ENCODE measurements at places on chromosomes 7 and 10. TPM values are rescaled to one million over a fixed set of nuclear protein-coding genes. Genes with fewer than 3 reads are reported as not detected.

The PARG gene
- total RNA-seq, result 30.4 TPM

The OR9A2 gene
- total RNA-seq, result not detected

The FAM221A gene
- 2.2 TPM for total RNA-seq

The CFAP70 gene
- total RNA-seq, result 2.9 TPM

The CALHM3 gene
- 0.49 TPM for total RNA-seq

The AZGP1 gene
- total RNA-seq, result 1.1 TPM

The NRG3 gene
- not detected for total RNA-seq

The PIP4K2A gene
- total RNA-seq, result 41.9 TPM

The RAB19 gene
- total RNA-seq, result 2.6 TPM

The GDF2 gene
- not detected for total RNA-seq

The DNAJC30 gene
- total RNA-seq, result 8.5 TPM

The GAD2 gene
- not detected for total RNA-seq

- no peak overlapping the region for H3K27ac ChIP-seq
- H3K4me1 ChIP-seq, result no peaks in the 10 kb centered on the region
- H3K36me3 ChIP-seq, result no peaks in the 10 kb centered on the region
Measured at GRCh38 chr10:127325506-127325905, 129.1 kb upstream of the INSYN2A start.

- H3K36me3 ChIP-seq, result no peaks in the 10 kb centered on the region
- H3K27me3 ChIP-seq, result no peaks in the 10 kb centered on the region
- no peak for DNase-seq
- no peaks in the 10 kb centered on the region for H3K4me1 ChIP-seq
- H3K4me3 ChIP-seq, result no peak overlapping the region
Measured at GRCh38 chr7:20650782-20651181, 35.3 kb downstream of the ABCB5 start.

DNA sequence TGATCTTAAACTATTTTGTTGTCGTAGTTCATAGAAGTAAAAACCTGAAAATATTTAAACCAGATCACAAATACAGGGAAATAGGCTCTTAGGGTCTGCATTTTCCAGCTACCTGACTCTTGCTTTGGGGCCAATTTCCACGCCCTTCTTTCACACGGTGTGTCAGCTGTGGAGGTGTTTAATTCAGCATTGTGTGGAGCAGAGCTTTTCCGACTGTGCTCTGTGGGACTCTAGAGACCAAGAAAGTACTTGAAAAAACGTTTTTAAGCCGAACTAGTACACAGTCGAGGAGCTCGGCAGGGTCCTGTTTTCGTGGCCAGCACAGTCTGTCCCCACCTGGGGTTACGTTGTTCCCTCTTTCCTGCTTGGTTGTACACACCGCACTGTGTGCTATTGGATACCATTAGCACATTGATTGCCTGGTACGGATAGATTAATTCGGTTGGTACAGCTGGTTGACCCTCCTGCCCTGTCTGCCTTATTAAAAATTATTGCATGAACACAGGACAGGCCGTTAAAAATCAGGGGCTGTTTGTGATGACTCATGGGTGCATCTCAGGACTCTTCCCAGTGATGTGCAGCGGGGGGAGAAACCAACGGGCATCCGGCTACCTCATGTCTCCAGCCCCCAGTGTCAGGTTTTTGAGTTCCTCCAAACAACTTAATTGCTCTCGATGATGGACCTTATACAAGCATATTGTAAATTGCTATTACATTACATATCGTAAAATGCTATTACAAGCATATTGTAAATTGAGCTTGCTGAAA is 80.7 kb upstream of the BTBD16 start:
- H3K4me3 ChIP-seq, result no peak overlapping the region
- no peak for DNase-seq
- no peaks in the 10 kb centered on the region for H3K27me3 ChIP-seq
- H3K4me1 ChIP-seq, result no peaks in the 10 kb centered on the region

DNA sequence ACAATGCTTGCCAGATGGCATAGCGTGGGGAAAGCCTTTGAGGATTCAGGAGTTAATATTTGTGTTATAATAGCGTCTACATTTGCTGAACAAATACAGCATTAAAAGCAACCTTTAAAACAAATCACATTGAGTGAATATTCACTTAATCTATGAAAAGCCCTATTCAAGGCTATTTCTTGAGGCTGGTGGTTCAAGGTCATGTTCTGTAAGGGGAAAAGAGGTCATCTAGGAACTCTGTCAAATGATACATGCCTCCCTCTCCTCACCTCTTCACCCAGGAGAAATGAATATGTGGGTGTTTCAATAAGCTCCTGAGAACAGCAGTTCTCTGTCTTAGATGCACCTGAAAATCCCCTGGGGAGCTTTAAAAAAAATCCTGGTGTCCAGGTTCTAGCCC is 303.0 kb downstream of the ELMO1 start:
- DNase-seq, result no peak
- no peaks in the 10 kb centered on the region for H3K27me3 ChIP-seq
- no peak overlapping the region for H3K4me3 ChIP-seq
- H3K36me3 ChIP-seq, result no peaks in the 10 kb centered on the region
- H3K4me1 ChIP-seq, result no peaks in the 10 kb centered on the region

DNA sequence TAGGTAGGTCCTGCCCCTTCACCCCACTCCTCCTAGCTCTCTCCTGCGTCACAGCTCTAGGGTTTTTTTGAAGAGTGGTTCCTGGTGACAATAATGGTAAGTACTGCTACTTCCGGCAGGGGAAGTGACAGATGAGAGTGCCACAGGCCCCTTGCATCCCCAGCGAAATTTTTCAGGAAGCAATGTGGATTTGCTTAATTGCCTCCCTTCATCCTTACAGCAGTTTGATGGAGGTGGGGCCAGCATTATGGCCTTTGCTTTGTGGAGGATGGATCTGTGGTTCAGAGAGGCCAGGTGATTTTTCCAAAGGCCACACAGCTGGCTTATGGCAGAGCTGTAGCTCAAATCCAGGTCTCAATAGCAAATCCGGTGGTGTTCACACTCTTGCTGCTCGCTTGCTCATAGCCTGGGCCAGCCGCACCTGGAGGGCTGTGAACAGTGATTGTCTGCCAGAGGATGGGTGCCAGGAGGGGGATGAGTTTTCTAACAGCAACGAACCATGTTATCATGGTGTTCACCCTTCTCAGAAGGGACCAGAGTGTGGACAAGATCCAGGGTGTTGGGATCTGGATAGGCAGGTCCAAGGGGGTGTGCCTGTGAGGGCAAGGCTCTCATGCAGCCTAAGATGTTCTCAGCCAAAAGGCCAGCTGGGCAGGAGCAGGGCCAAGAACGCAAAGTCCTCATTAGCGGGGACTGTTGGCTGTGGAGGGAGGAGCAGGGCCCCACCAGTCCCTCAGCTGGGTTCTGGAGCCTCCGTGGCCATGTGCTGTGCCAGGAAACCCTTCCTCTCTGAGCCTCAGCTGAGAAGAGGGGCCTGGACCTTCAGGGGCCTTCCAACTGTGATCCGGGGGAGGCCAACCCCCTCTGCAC is 89.0 kb downstream of the EMX2 start:
- H3K4me3 ChIP-seq, result no peak overlapping the region
- DNase-seq, result no peak
- no peak overlapping the region for H3K27ac ChIP-seq

- H3K4me1 ChIP-seq, result no peaks in the 10 kb centered on the region
- no peak for DNase-seq
- no peak overlapping the region for H3K4me3 ChIP-seq
- no peaks in the 10 kb centered on the region for H3K36me3 ChIP-seq
- no peaks in the 10 kb centered on the region for H3K27me3 ChIP-seq
Measured at GRCh38 chr10:119441921-119442757, 100.4 kb downstream of the RGS10 start.

DNA sequence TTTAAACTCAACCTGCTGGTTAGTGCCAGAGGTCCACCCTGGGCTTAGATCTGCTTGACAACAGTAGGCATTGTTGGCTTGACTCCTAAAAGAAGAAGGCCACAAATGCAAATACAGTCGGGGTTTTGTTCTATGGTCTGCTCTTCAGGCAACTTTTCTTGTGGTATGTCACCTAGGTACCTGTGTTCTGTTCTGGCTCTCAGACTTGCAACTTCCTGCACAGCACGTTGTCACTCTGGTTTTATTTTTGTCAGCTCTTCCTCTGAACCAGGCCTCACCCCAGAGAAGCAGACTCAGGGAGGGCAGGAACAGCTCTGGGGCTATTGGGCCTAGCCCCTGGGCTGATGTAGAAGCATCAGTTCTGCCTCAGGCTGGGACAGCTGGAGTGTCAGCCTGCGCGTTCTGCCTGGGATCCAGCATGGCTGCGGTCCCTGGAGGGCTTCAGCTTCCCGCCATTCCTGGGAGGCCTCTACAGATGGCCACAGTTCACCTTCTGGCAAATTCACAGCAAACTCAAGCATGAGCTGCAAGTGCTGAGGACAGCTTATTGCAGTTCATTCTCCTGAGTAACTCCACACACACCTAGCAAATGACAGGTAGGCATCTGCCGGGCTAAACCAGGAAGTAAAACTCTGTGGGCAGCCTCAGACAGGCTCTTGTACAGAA is 11.0 kb upstream of the PDCD4 start:
- H3K4me1 ChIP-seq, result peaks cover 7% of the 10 kb centered on the region
- H3K27me3 ChIP-seq, result no peaks in the 10 kb centered on the region
- DNase-seq, result no peak

GRCh38 chr7:44748948-44749731 is 493 bp downstream of the ZMIZ2 start:
- no peak for DNase-seq
- H3K4me1 ChIP-seq, result peaks cover 18% of the 10 kb centered on the region
- H3K27me3 ChIP-seq, result no peaks in the 10 kb centered on the region

- H3K4me1 ChIP-seq, result peaks cover 18% of the 10 kb centered on the region
- no peaks in the 10 kb centered on the region for H3K27me3 ChIP-seq
- H3K36me3 ChIP-seq, result no peaks in the 10 kb centered on the region
- no peak for DNase-seq
- H3K27ac ChIP-seq, result no peak overlapping the region
Measured at GRCh38 chr10:75407713-75408508, 6.3 kb upstream of the ZNF503 start.

DNA sequence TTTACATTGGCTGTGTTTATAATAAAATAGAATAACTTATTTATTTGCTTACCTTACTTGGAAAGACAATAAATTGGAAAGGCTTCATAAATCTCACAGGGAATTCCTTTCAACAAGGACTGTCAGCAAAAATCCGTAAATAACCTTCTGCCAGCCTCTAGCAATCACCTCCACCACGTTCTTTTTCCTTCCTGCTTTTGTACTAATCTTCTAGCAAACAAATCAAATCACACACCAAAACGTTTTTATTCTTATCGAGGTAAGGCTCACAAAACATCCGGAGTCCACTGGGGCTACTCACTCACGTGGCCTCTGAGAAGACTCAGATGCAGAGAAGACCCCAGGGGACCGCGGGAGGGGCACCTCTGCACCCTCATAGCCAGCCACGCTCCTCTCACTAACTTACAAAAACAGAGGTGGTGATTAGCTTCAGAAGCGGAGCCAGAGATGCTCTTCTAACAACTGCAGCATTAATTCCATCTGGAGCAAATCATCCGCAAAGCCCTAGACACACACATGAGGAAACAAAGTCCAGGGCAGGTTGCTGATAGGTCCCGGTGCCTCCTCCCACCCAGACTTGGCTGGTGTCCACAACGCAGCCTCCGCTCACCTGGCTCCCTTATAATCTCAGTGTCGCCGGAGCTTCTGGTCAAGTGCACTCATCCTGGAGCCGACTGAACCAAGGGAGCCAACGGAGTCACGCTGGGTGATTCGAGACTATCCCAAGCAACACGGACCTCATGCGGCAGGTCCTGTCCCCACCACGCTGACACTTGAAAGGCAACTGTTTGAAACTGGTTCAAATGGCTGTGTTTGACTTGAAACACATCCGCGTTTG is 22.5 kb downstream of the CTBP2 start:
- no peaks in the 10 kb centered on the region for H3K4me1 ChIP-seq
- H3K4me3 ChIP-seq, result no peak overlapping the region
- DNase-seq, result no peak
- H3K36me3 ChIP-seq, result no peaks in the 10 kb centered on the region

DNA sequence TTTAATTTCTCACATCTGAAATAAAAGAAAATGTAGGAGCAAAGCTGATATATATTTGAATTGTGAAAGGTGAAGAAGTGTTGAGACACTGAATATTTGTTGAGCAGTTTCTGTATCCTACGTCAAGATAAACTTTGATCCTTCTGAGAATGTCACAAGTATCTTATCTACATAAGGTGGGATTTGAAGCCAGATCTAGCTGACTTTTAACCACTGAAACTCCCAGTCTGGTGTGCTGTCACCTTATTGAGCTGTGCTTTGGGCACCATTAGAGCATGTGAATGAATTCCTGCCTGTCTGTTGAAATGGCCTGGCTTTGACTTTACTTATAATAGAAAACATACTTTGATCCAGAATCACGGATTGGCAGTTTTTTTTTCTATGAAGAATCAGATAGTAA is 15.2 kb downstream of the GPR141 start:
- H3K27ac ChIP-seq, result no peak overlapping the region
- no peaks in the 10 kb centered on the region for H3K27me3 ChIP-seq
- H3K4me1 ChIP-seq, result no peaks in the 10 kb centered on the region
- H3K36me3 ChIP-seq, result no peaks in the 10 kb centered on the region
- H3K4me3 ChIP-seq, result no peak overlapping the region
- no peak for DNase-seq

DNA sequence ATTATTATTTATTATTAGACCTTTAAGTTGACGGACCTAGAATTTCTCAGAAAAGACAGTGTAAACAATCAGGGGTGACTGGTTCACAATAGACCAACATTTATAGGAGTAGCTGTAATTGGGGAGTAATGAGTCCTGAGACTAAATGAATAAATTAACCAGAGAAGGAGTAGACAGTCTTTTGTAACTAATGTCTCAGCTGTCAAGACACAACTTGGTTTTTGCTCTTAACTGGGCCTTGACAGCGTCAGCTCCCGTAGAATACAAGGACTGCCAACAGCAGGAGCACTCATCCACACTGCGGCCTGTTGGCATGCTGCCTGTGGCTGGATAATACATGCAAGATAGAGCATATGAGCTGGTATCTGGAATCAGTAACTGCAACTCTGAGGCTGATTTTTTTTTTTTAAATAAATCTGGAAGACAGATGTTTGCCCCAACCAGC is 123.9 kb downstream of the CACNA2D1 start:
- H3K4me3 ChIP-seq, result no peak overlapping the region
- no peak overlapping the region for H3K27ac ChIP-seq
- no peaks in the 10 kb centered on the region for H3K4me1 ChIP-seq
- DNase-seq, result no peak
- H3K27me3 ChIP-seq, result no peaks in the 10 kb centered on the region

DNA sequence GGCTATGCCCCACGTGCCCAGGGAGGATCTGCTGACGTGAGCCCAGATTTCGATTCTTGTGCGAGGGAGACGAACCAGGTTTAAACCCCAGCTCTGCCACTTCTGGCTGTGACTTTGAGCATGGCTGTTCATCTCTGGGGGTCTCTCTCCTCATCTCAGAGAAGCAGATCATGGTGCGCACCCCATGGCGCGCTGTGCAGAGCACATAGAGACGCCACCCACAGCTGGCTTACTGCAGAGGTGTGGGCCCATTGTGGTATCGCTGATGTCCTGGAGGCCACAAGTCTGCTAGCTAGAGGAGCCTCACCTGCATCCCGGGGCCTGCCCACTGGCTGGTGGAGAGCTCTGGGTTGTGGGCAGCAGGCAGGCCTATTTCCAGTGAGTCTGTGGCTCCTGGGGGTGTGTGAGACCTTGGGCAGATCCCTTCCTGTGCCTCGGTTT is 140.5 kb downstream of the LHPP start:
- DNase-seq, result no peak
- no peaks in the 10 kb centered on the region for H3K36me3 ChIP-seq
- no peak overlapping the region for H3K27ac ChIP-seq
- H3K4me1 ChIP-seq, result peaks cover 2% of the 10 kb centered on the region

GRCh38 chr10:64444564-64444963 is 923.4 kb downstream of the REEP3 start:
- H3K27ac ChIP-seq, result no peak overlapping the region
- H3K4me1 ChIP-seq, result no peaks in the 10 kb centered on the region
- no peaks in the 10 kb centered on the region for H3K36me3 ChIP-seq
- no peak overlapping the region for H3K4me3 ChIP-seq

- no peak for DNase-seq
- H3K4me1 ChIP-seq, result no peaks in the 10 kb centered on the region
- no peaks in the 10 kb centered on the region for H3K27me3 ChIP-seq
- peaks cover 3% of the 10 kb centered on the region for H3K36me3 ChIP-seq
- no peak overlapping the region for H3K4me3 ChIP-seq
Measured at GRCh38 chr7:29898301-29898700, 91.3 kb downstream of the SCRN1 start.

All from HCT116 (cell line).